ENCODE measurements at places on chromosomes 3 and 15.

- peak; percentile 46 for DNase-seq
Measured at GRCh38 chr3:24830230-24831152, 335.8 kb upstream of the THRB start.

DNA sequence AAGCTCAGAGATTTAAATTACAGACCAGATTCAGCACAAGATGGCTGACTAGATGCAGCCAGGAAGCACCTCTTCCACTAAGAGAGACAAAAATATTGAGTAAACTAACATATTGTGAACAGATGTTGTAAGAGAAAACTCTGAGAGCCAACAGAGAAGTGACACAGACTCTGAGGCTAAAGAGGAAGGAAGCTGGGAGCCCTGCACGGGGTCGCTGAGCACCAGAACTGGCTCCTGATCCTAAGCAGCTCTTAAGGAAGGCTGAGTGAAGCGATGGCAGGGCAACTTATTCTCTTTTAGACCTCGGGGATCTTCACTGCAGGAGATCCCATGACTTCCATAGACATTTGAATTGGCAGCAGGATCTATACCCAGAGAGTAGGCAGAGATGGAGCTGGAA lies 578.0 kb upstream of the GRM7 start:
- peak; percentile 55 for DNase-seq

GRCh38 chr3:126197854-126198584 lies 17.6 kb upstream of the ALDH1L1 start:
- DNase-seq, result peak; percentile 88

DNA sequence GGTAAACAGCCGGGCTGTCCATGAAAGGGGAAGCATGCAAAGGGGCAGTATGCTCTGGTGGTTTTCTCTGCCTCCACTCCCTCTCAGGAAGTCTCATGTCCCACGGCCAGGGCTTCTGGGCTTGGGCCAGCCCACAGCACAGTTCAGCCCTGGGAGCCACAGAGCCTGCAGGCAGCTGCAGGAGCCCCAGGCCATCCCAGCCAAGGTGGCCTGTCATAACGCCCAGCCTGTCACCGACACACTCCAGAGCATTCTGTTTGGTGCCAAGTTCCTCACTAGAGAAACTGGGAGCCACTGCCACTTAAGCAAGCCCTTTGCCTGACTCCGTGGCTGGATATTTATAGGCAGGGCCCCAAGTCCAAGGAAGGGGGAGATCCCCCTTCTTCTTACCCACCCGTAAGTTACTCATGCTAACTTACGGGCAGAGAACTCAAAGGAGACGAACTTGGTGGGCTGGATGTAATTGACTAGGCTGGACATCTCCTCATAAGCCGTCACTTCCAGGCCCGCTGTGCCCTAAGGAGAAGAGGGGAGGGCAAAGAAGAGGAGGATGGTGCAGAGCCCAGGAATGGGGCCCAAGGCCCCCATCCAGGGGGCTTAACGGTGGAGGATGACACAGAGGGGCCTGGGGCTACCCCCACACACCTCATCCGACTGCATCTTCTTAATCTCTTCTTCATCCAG lies 11.7 kb downstream of the PLCB2 start:
- peak; percentile 9 for DNase-seq

- DNase-seq, result no peak
Measured at GRCh38 chr15:56744701-56745683, 11.7 kb upstream of the ZNF280D start.

All from aorta (tissue), 5 donors.